ENCODE measurements at places on chromosomes 2 and 18.

GRCh38 chr18:35289727-35290093 lies 319 bp downstream of the ZSCAN30 start:
- DNase-seq, result no peak

DNA sequence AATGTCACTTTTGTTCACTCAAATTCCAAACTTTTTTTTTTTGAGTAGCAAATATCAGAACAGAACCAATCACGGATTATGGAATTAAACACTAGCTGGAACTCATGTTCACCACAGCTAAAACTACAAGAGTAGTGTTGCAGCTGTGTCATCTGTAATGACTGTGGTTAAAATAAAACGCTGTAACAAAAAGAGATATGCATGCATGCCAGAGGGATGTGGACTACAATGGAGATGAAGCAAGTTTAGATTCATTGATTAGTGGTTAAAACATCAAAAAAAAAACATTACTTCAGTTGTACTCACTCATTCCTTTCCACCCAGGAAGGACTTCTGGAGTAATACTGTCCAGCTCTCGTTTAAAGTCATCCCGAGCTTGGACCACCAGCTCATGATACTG lies 37.0 kb downstream of the IMMT start:
- no peak for DNase-seq

- DNase-seq, result no peak
These were observed 127.3 kb downstream of the RNF144A start for GRCh38 chr2:7044253-7045250.

GRCh38 chr18:58454406-58455061 lies 174.4 kb downstream of the ALPK2 start:
- DNase-seq, result no peak

DNA sequence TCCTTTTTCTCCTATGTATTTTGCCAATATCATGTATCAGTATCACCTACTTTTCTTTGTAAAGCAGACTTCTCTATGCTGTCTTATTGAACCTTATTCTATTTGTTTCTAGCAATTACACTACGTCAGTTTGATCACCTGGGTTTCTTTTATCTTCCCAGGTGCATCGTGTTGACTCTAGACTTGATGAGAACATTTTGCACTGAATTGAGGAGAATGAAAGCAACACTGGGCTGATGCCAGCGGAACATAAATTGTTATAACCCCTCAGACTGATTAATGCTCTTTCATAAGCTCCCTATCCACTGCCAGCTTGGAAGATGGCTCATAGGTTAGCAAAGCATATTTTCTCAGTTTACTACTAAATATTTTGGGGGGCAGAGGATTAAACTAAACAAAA lies 140.6 kb downstream of the EPHA4 start:
- no peak for DNase-seq

- no peak for DNase-seq
These were observed 46.2 kb downstream of the FAM168B start for GRCh38 chr2:131046918-131047652.

DNA sequence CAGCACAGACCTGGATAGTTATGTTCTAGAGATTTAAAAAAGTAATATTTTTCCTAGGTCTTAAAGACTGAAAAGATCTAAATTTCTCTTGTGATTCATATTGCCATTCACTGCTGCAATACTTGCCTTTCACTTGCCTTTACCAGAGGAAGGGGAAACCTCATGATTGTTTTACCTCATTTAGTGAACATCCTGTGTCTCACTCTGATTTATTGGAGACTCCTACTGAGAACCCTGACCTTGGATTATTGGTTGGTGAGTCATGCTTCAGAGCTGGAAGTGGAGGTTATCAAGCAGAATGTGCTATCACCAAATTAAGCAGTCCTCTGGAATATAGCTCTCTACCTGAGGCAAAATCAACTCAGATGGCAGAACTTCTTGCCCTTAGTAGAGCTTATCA lies 500.5 kb downstream of the TSN start:
- DNase-seq, result no peak

DNA sequence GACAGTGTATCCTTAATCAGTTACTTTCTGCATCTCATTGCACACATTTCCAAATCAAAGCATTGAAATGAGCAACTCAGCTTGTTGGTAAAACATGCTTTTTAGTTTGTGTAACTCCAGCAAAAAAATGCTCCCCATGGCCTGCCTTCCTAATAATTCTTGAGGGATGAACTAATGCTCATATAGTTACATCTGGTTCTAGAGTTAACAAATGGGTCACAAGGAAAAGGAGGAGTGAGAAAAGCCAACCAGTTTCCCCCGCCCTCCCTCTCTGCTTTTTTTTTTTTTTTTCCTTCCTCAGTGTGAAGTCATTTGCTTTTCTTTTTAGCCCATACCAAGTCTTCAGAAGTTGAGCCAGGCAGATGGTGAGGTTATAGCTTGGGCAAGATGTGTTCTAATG lies 231.7 kb downstream of the MTX2 start:
- no peak for DNase-seq

DNA sequence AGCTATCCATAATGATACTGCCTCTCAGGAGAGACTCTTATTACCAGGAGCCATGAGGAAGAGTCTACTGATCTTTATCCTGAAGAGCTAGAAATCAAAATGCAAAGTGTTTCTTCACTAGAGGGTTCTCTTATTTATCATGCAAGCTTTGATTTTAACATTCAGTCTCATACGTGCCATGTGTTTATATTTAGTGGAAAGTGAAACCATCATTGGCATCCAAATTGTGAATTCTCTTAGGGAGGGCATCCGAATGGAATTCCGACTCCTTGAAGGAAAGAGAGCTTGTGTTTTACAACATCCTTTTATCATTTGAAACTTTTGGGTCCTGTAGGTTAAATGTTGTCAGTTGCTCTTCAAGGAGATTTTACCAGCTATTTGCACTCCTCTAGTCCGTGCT lies 170.4 kb upstream of the SESTD1 start:
- no peak for DNase-seq

GRCh38 chr2:70977605-70978205 lies 725 bp upstream of the ANKRD53 start:
- DNase-seq, result no peak

GRCh38 chr18:12679183-12679786 lies 21.4 kb upstream of the SPIRE1 start:
- no peak for DNase-seq

GRCh38 chr18:25005541-25006403 lies 346.2 kb downstream of the ZNF521 start:
- DNase-seq, result no peak

DNA sequence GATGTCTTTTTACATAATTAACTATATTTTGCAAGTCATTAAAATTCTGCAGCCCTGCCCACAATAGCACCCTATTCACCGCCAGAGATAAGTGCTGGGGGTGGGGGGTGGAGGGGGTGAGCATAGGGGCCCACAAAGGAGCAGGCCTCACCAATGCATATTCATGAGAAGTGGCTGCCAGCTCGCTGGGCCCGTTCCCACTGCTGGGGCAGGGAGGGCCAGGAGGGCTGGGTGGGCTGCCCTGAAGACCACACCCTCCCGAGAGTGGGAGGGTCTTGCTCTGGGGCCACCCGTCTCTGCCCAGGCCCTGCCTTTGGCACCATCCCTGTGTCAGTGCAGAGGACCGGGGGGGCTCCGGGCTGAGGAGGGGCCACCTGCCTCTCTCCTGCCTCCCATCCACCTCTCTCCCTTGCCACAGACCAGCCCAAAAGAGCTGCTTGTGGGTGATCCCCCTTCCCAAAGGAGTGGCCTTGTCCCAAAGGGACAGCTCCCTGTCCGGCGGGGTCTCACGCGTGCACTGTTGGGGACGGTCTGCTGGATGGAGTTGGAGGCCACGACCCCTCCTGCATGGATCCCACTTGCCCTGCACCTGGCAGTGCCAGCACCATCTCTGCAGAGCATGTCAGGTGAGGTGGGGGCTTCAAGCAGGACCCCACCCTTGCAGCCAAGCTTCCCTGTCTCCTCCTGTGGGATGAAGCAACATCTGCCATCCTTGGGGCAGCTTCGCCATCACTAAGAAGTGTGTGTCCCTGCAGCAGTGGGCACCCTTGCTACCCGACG lies 138.8 kb upstream of the GPC1 start:
- no peak for DNase-seq

DNA sequence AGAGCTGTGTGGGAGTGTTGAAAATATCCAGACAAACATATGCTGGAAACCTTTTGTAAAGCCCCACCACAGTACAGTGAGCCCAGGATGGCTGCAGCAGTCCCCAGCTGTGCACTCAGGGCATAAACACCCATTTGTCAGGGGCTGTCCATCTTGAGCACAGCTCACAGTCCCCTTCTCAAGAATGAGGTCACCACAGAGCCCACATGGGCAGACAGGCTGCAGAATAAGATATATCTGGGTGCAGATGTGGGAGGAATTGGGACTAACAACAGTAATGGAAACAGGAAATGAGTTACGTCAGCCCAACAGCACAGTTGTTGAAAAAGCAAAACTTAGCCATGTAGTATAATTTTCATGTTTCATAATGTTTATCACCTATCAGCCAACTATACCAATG lies 219.6 kb downstream of the ETAA1 start:
- no peak for DNase-seq

GRCh38 chr2:69163109-69163508 lies 150.1 kb downstream of the ANTXR1 start:
- DNase-seq, result no peak

DNA sequence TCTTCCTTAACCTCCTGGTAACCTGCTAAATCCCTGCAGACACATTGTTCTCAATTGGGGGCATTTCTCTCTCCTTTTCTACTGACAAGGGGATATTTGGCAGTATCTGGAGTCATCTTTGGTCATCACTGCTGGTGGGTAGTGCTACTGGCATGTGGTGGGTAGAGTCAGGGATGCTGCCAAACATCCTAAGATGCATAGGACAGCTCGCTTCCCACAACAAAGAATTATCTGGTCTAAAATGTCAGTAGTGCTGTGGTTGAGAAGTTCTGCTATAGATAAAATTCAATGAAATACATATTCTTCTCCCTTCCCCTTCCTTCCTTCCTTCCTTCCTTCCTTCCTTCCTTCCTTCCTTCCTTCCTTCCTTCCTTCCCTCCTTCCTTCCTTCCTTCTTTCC lies 18.7 kb upstream of the LHCGR start:
- no peak for DNase-seq

DNA sequence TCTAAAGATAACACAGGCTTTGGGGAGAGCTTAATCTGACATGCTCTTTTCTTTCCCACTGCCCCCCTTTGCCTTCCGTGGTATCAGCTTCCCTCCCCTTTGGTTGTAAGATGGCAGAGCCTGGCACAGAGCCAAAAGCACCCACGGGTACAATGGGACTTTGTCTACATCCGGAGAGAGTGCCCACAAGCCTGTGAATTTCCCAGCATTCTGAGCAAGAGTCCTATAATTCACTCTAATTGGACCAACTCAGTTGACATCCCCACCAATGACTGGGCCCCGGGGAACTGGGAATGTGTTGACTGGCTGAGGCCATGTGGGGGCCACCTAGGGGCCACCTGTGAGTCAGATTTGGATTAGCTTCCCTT lies 20.1 kb upstream of the C2orf72 start:
- no peak for DNase-seq

GRCh38 chr2:19346983-19347618 lies 11.3 kb downstream of the OSR1 start:
- no peak for DNase-seq

GRCh38 chr18:63312019-63312409 lies 7.6 kb downstream of the BCL2 start:
- no peak for DNase-seq

DNA sequence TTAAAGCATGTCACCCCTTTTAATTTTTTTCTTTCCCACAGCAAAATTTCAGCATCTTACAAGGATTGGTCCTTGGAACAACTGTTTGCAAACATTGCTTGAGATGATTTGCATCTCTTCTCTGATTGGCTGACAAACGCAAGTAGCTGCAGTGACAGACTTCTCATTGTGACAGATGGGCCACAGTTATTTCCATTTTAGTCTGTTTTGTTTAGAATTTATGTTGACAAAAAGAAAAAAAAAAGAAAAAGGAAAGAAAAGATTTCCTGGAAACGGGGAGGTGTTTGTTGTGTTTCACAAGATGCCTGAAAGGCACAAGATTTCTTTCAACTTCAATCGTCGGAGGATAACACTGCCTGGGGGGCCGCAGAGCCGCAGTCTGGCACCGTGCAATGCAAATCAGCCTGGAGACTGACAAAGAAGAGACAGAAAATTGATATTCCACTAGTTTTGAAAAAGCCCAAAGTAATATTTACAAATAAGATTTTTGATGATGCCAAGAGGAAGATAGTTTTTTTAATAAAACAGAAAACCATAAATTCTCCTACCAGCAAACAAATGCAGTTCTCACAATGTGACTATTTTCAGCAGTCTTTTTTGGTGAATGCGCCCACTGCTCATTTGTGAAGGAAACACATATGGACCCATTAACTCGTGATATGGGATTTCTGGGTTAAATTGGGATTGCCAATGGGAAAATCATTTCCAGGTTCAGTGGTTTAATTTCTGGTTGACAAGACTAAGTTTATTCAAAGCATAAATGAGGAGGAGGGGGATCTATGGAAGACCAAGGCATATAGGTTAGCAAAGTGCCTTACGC lies 296.2 kb upstream of the SMIM21 start:
- no peak for DNase-seq

DNA sequence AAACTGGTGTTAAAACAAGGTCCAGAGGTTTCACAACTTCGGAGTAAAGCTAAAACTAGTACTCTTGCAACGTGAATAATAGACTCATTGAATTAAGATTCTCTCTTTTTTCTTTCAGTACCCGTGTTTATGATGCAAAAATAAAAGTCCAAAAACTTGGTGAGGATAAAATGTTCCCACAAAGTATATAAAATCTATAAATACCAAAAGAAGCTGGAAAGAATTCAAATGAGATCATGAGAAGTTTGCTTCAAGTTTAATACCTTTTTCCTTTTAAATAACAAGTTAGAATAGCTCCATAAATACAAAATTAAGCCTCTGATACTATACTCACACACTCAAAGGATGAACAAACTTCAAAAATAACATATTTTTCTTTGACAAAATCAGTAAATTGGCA lies 34.0 kb downstream of the METTL4 start:
- no peak for DNase-seq

- DNase-seq, result no peak
These were observed 119.9 kb upstream of the RND3 start for GRCh38 chr2:150607390-150607811.

Data from GOT3 (cell line).